ENCODE measurements at places on chromosomes 16 and 17.
A peak's percentile ranks its signal among the peaks of the same experiment; 100 is the strongest.

DNA sequence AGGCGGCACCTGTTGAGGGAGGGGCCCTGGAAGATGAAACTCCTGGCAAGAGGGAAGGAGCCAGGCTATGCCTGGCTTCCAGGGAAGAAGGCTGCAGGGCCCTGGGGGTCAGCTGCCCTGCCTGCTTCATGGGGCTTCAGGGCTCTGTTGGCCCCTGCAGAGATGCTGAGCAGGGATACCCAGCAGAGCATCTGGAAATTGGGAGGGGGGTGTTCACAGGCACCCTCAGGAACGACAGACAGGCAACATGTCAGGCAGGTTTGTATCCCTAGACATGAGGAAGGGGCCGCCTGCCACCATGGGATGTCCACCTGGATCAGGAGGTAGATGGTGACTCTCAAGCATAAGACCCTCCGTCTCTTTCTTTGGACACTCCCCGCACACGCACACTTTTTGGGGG is 13.8 kb upstream of the ZNF423 start:
- DNase-seq: no peak

- no peak for DNase-seq
Measured at GRCh38 chr16:3646348-3646920, 8.1 kb upstream of the DNASE1 start.

DNA sequence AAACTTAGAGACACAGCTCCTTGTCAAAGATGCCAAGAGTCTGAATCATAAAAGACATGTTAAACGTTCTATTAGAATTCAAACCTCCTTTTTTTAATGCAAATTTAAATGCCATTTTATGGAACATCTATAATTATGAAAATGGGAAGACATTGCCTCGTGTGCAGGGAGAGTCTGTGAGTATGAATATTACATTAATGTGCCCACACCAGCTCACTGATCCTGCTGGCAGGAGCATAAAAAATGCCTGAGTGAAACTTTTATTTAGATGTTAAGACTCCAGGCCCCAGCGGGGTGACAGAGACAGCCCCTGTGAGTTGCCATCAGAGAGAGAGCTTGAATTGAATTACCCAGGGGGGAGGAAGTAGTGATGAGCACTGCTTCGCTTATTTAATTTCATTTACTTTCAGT is 84.8 kb downstream of the SNX11 start:
- no peak for DNase-seq

DNA sequence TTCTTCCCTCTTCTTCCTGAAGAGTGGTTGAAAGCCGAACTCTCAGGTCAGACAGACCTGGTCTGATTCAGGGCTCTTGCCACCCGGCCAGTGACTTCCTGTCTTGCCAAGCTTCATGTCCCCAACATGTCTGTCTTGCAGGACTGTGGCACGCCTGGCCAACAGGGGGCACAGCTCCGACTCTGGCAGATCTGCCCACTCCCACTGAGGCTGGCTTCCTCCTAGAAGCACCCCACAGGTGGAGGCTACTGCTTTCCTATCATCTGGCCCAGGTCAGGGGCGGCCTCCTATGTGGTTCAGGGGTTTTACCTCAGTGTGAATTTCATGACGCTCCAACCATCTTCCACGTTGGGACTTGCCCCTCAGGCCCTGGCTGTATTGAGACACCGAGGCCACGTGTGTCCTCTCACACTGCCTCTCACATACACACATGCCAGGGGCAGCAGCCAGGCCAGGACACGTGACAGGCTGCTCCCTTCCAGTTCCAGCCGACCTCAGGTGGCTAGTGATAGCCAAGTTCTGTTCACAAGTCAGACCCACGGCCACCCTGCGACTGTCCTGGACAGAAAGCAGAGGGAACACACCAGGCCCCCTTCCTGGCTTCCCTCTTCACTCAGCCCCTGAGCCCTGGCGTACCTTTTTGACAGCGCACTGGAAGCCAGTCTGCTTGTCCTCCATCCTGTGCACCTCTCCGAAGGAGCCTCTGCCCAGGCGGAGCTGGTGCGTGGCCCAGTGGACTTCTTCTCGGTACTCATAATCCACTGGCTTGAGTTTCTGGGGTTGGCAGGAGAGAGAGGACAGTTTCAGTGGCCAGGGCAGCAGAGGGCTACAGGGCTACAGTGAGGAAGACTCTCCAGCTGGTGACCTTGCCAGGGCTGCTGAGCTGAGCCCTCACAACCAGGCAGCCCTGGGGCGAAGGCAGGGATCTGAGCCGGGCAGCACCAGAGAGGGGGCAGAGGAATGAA is 22.6 kb upstream of the SPATA32 start:
- peak; percentile 53 for DNase-seq

GRCh38 chr16:19710991-19711545 is 7.0 kb downstream of the KNOP1 start:
- DNase-seq: no peak

DNA sequence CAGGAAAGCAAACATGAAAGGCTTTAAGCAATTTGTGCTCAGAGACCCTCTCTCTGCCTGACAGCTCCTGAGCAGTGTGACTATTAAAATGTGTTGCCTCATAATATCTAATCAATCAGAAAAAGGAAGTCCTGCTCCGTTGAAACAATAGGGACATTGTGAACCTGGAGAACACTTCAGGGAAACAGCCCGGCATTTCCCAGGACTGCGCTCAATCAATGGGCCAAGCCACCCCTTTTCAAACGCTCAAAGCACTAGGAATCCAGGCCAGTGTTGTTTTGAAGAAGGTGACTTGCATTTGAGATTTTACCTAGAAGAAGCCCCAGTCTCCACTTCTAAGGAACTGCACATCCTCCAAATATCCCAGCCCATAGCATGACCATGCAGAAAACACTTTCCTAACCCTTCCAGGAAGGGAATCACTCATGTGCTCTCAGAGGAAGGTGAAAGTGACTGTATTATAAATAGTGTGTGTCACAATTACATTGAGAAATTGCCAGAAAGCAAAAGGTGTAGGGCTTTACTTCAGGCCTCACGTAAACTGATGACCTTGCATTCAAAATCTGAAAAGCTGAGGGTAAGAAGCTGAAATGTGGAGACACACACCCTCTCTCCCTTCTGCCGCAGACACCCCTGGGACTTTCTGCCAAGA is 19.4 kb downstream of the CDRT4 start:
- DNase-seq: no peak

Measured in stimulated activated CD4-positive, alpha-beta T cell treated with anti-CD3 and anti-CD28 coated beads, Interleukin-4, amount 100 ng/mL, for 4 hours (primary cell).